Breast epithelium (tissue), 4 donors: ENCODE measurements at places on chromosomes 1 and 21. TPM values are rescaled to one million over a fixed set of nuclear protein-coding genes. Genes with fewer than 3 reads are reported as not detected.

GRCh38 chr1:98672189-98672588 is 10.7 kb downstream of the SNX7 start:
- H3K27me3 ChIP-seq: no peaks in the 10 kb centered on the region
- no peaks in the 10 kb centered on the region for H3K4me1 ChIP-seq
- no peaks in the 10 kb centered on the region for H3K36me3 ChIP-seq
- H3K4me3 ChIP-seq: no peak overlapping the region
- DNase-seq: no peak
- H3K27ac ChIP-seq: no peak overlapping the region

DNA sequence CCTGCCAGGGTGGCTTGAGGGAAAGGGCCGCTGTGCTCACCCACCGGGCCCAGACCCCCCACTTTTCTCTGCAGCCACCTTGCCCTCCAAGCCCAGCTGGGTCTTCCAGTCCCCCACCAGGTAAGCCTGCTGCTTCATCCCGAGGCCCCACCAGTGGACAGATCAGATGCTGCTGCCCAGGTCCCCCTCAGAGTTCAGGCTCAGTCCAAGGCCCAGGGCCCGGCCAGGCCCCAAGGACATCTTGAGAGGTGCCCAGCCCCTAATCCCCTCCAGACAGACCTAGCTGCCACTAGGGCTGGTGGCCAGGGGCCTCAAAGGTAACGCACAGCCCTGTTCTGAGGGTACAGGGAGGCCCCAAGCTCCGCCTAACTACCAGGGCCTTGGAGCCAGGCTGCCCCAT is 58.6 kb downstream of the MEGF6 start:
- H3K4me1 ChIP-seq: no peaks in the 10 kb centered on the region
- H3K4me3 ChIP-seq: peak overlapping the region; percentile 39
- no peak overlapping the region for H3K27ac ChIP-seq
- no peaks in the 10 kb centered on the region for H3K36me3 ChIP-seq
- H3K27me3 ChIP-seq: no peaks in the 10 kb centered on the region

- H3K27ac ChIP-seq: no peak overlapping the region
- H3K4me3 ChIP-seq: no peak overlapping the region
- no peaks in the 10 kb centered on the region for H3K4me1 ChIP-seq
- no peak for DNase-seq
These were observed 42.1 kb upstream of the C8B start for GRCh38 chr1:57007948-57008347.

- H3K27me3 ChIP-seq: no peaks in the 10 kb centered on the region
- H3K4me1 ChIP-seq: no peaks in the 10 kb centered on the region
- H3K27ac ChIP-seq: no peak overlapping the region
- H3K36me3 ChIP-seq: no peaks in the 10 kb centered on the region
- no peak overlapping the region for H3K4me3 ChIP-seq
- no peak for DNase-seq
These were observed 12.0 kb upstream of the VAMP4 start for GRCh38 chr1:171753685-171754352.

DNA sequence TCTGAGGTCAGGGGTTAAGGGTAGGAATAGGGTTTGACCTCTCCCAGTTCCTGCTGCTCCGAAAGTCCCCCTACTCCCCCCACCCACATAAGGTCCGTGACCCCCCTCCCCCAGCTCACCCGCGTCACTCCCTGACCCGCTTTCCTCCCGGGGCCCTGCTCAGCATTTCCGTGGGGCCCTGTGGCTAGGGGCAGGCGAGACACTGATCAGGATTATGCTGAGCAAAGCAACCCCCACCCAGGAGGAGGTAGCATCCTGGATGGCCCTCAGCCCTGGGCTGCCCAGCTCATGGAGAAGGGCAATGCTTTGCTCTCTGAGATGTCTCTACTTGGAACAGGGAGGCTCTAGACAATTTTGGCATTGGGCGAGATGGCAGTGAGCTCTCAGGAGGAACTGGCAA is 3.7 kb downstream of the RORC start:
- no peaks in the 10 kb centered on the region for H3K27me3 ChIP-seq
- no peak overlapping the region for H3K4me3 ChIP-seq
- peaks cover 22% of the 10 kb centered on the region for H3K4me1 ChIP-seq
- H3K36me3 ChIP-seq: no peaks in the 10 kb centered on the region

- H3K4me1 ChIP-seq: no peaks in the 10 kb centered on the region
- H3K36me3 ChIP-seq: no peaks in the 10 kb centered on the region
- H3K27ac ChIP-seq: no peak overlapping the region
These were observed 801.3 kb upstream of the ADGRL4 start for GRCh38 chr1:79807816-79808215.

DNA sequence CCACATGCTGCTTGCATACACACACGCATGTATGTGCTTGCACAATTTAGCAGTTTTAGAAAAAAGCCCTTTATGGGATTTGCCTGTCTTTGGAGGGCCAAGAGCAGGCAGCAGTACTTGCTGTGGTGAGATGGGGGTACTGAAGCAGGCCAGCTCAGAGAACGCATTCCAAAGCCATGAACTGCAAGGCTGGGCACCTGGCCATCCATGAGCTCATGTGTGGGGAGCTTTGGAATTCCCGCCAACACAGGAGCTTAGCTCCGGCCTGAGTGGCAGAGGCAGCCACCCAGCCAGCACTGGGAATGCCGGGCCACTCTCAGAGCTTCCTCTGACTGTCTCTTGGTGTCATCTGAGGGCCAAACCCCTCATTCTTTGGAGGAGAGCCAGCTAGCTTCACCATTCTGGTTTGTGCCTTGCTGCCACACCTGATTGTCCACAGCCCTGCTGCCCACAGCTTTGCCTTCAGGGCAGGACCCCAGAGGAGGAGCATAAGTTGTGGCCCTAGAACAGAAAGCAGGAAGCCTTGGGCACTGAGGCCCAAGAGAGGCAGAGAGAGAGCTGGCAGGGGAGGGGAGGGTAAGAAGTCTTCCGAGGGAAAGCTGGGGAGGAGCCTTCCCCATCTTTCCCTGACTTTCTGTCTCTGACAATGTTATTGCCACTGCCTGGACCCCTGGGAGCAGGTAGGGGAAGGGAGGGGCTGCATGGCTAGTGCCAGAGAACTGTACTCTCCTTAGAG is 92.1 kb upstream of the POU3F1 start:
- H3K36me3 ChIP-seq: no peaks in the 10 kb centered on the region
- peaks cover 6% of the 10 kb centered on the region for H3K4me1 ChIP-seq
- H3K27me3 ChIP-seq: no peaks in the 10 kb centered on the region
- peak overlapping the region; percentile 52 for H3K27ac ChIP-seq
- H3K4me3 ChIP-seq: no peak overlapping the region

- H3K4me3 ChIP-seq: no peak overlapping the region
- no peaks in the 10 kb centered on the region for H3K27me3 ChIP-seq
- DNase-seq: no peak
- H3K4me1 ChIP-seq: no peaks in the 10 kb centered on the region
These were observed 1.7 kb downstream of the PCNX2 start for GRCh38 chr1:233293556-233294446.

- H3K4me3 ChIP-seq: no peak overlapping the region
- no peaks in the 10 kb centered on the region for H3K36me3 ChIP-seq
- no peak overlapping the region for H3K27ac ChIP-seq
- H3K4me1 ChIP-seq: no peaks in the 10 kb centered on the region
- no peak for DNase-seq
- no peaks in the 10 kb centered on the region for H3K27me3 ChIP-seq
These were observed 84.2 kb downstream of the EPHB2 start for GRCh38 chr1:22794647-22795365.

- no peaks in the 10 kb centered on the region for H3K36me3 ChIP-seq
- no peaks in the 10 kb centered on the region for H3K4me1 ChIP-seq
- H3K4me3 ChIP-seq: no peak overlapping the region
- DNase-seq: no peak
These were observed 36.1 kb downstream of the DNTTIP2 start for GRCh38 chr1:93842750-93843500.

- H3K4me1 ChIP-seq: no peaks in the 10 kb centered on the region
- no peak overlapping the region for H3K27ac ChIP-seq
- no peaks in the 10 kb centered on the region for H3K36me3 ChIP-seq
- DNase-seq: no peak
- H3K27me3 ChIP-seq: no peaks in the 10 kb centered on the region
- H3K4me3 ChIP-seq: no peak overlapping the region
These were observed 84.1 kb downstream of the LYPLAL1 start for GRCh38 chr1:219257751-219258150.

DNA sequence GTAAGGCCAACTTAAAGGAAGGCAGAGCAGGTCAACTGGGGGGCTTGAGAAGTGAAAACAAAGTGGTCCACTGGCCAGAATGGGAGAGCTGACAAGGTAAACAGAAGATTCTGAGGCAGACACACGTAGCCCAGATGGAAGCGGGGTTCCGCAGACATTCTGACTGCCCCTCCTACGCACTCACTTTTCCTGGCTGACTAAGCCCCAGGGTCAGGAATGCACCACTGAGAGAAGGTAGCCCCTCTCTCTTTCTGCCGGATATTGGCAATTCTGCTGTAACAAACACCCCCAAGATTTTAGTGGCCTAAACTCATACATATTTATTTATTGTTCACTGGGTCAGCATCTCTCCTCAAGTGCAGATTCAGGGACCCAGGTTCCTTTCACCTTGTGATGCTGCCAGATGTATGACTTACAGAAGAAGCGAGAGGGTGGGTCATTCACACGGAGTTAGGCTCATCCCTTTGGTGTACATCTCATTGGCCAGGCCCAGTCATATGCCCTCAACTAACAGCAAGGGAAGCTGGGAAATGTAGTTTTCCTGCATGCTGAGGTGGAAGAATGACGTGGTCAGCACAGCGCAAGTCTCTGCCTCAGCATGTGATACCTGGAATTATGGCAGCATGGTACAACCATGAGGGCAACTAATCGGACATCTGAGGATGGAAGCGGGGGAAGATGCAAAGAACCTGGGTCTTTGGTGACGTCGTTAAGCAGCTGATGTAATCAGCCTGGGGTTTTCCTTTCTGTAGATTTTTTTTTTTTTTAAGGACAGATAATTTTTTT is 43.4 kb upstream of the MRPS6 start:
- H3K27ac ChIP-seq: no peak overlapping the region
- H3K36me3 ChIP-seq: no peaks in the 10 kb centered on the region
- H3K4me3 ChIP-seq: no peak overlapping the region
- H3K27me3 ChIP-seq: no peaks in the 10 kb centered on the region
- DNase-seq: no peak

GRCh38 chr1:16144325-16145029 is 11.4 kb downstream of the EPHA2 start:
- H3K27me3 ChIP-seq: no peaks in the 10 kb centered on the region
- no peaks in the 10 kb centered on the region for H3K36me3 ChIP-seq
- H3K4me1 ChIP-seq: peaks cover 12% of the 10 kb centered on the region
- H3K4me3 ChIP-seq: no peak overlapping the region
- H3K27ac ChIP-seq: peak overlapping the region; percentile 83

GRCh38 chr1:204868340-204868700 is 2.3 kb upstream of the NFASC start:
- peak overlapping the region; percentile 85 for H3K27ac ChIP-seq
- no peak for DNase-seq
- H3K4me1 ChIP-seq: peaks cover 4% of the 10 kb centered on the region
- H3K36me3 ChIP-seq: no peaks in the 10 kb centered on the region
- no peaks in the 10 kb centered on the region for H3K27me3 ChIP-seq
- no peak overlapping the region for H3K4me3 ChIP-seq

GRCh38 chr1:238258510-238258909 is 367.8 kb upstream of the ZP4 start:
- H3K36me3 ChIP-seq: no peaks in the 10 kb centered on the region
- H3K4me1 ChIP-seq: no peaks in the 10 kb centered on the region
- H3K4me3 ChIP-seq: no peak overlapping the region
- H3K27me3 ChIP-seq: no peaks in the 10 kb centered on the region
- no peak for DNase-seq

DNA sequence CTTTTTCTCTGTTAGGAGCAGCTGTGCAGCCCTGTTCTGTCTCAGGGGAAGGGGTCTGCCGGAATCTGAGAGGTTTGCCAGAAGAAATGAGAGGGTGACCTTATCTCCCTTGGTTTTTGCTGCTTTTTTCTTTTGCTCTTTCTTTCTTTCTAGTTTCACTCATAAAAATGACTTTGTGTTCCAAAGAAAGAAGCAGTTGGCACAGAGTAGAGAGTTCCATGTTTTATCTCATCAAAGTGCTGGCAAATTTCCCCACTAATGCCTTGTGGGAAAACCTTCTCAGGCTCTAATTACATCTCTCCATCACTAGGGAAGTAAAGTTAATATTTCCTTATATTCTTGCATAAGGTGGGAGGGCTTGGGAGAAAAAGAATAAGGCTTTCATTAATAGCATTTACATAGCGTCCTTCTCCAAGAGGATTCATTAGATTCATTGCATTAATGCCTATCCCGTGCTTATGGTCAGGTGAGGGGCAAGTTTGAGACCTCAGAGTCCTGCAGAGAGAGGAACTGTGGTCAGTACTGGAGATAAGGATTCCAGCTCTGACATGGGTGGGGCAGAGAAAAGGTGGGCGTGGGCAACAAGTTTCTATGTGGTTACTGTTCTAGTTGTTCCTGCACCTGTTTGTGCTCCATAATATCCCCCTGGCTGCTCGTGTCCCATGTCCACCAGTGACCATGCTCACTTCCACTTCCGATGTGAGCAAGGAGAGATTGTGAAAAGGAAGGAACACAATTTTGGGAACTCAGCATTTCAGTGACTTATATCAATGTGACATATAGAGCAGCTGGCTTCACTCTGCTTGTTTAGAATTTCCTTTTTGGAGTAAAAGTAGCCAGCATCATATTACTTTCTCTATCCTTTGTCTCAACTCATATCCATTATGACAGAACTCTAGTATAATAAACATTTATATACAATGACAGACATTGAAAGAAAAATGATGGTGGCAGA is 79.5 kb downstream of the DISC1 start:
- no peaks in the 10 kb centered on the region for H3K4me1 ChIP-seq
- no peak overlapping the region for H3K27ac ChIP-seq
- DNase-seq: no peak

- no peaks in the 10 kb centered on the region for H3K36me3 ChIP-seq
- DNase-seq: no peak
- no peaks in the 10 kb centered on the region for H3K4me1 ChIP-seq
- no peaks in the 10 kb centered on the region for H3K27me3 ChIP-seq
- H3K27ac ChIP-seq: no peak overlapping the region
These were observed 15.1 kb downstream of the KIAA1614 start for GRCh38 chr1:180927841-180928240.

GRCh38 chr1:220711056-220711809 is 21.1 kb downstream of the C1orf115 start:
- H3K27me3 ChIP-seq: no peaks in the 10 kb centered on the region
- no peaks in the 10 kb centered on the region for H3K36me3 ChIP-seq
- no peak for DNase-seq
- no peak overlapping the region for H3K4me3 ChIP-seq
- no peaks in the 10 kb centered on the region for H3K4me1 ChIP-seq
- H3K27ac ChIP-seq: peak overlapping the region; percentile 55

The ATP6V1G3 gene
- total RNA-seq: not detected

The RAB42 gene
- total RNA-seq: 18.6 TPM

The ALX3 gene
- 0.66 TPM for total RNA-seq

The KPNA6 gene
- total RNA-seq: 35.5 TPM

The RABIF gene
- 4.8 TPM for total RNA-seq
